Prostate gland (tissue), 2 donors: ENCODE measurements at places on chromosomes 7 and 10.

DNA sequence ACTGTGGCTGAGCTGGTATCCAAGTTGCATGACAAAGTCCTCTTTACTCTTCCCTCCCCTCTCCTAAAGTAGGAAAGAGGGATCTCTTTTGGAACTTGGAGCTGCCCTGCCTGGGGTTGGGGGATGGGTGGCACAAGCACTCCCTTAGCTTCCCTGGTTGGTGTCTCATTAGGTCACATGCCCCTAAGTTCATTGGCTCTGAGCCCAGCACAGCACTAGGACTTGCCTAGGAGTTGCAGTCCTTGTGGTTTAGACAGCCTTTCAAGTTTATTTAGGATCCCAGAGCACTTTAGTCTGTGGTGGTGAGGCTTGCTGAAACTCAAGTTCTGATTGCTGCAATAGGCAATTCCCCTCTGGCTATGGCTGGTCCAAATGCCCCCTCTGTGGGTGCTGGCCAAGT is 281.4 kb downstream of the NXPH1 start:
- DNase-seq: no peak

- DNase-seq: no peak
These were observed 101.9 kb upstream of the ARHGAP21 start for GRCh38 chr10:24825551-24825950.

- no peak for DNase-seq
These were observed 39.6 kb downstream of the SVIL start for GRCh38 chr10:29595146-29595545.

DNA sequence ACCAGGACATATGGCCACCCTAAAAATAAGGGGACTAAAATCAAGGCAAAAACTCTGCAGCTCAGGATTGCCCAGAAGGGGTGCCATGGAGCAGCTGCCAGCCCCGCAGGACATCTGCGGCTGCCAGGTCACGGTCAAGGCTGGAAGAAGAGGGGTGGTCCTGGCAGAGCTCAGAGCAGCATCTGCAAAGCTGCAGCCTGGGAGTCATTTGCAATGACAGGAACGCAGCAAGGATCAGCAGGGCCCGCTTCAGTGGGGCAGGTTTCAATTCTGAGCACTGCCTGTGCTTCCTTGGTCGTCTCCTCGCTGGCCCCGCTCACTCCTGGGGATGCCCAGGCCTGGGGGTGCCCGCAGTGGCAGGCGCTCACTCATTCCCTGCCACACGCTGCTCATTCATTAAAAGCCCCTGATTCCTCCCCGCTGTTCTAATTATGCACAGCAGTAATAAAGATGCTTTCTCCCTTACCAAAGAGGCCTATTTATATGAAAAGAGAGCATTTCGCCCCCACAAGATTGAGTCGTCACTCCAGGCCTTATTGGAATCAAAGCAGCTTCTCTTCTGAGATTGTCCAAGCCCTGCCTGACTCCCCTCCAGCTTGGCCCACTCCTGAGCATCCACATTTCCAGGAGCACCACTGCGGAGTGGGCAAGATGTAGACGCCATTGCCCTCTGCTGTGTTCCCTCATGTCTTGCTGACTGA is 4.6 kb downstream of the HSPA12A start:
- DNase-seq: no peak

DNA sequence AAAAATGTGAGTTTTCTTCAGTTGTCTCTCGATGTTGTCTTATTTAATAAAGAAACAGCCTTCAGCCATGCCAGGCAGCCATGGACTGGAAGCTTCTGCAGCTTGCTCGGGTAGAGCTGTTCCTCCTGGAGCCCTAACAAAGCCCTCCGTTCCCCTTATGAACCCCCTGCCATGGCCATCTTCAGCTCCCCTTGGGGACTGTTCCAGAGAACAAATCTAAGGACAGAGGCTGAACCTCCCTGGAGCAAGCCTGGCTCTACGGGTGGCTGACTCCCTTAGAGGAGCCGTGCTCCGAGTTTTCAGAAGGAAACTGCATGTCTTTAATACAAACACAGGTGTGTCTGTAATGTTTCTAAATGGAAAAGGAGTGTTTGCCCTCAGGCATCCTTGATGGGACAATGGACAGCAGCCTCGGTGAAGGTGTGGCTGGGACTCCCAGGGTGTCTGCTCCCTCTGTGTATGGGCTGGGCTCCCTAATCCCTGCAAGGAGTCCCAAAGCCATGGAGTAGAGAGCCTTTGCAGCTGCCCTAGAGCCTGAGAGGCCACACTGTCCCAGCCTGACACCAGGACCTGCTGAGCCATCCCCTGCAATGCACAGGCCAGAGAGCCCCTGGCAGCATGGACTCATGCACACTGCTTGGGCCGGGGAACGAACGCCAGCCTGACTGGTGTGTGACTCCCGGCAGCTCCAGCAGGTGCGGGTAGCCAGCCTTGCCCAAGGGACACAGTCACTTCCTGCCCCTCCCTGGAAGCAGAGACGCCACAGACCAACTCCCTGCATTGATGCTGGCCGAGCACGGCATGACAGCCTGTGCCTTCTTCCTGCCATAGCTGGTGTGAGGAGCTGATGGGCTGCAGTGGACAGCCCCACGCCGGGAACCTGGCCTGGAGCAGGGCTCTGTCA is 381.8 kb downstream of the TCERG1L start:
- no peak for DNase-seq

- no peak for DNase-seq
These were observed 227.4 kb downstream of the CELF2 start for GRCh38 chr10:11245095-11245479.

DNA sequence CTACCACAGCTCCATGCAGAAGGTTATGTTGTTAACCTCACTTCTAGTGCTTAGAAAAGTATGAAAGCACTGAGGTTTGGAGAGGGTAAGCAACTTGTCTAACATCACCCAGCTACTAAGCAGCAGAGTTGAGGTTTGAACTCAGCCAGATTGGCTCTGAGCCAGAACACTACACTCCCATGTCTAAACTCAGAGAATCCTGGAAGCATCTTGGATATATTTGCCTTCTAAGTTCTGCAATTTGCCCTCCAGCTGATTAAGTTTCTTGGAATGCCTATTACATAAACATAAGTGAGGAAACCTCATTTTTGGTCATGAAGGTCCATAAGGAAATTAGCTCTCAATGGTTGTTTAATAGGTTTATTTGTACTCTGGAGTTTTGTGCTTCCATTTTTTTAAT is 78.1 kb upstream of the PHYHIPL start:
- no peak for DNase-seq

DNA sequence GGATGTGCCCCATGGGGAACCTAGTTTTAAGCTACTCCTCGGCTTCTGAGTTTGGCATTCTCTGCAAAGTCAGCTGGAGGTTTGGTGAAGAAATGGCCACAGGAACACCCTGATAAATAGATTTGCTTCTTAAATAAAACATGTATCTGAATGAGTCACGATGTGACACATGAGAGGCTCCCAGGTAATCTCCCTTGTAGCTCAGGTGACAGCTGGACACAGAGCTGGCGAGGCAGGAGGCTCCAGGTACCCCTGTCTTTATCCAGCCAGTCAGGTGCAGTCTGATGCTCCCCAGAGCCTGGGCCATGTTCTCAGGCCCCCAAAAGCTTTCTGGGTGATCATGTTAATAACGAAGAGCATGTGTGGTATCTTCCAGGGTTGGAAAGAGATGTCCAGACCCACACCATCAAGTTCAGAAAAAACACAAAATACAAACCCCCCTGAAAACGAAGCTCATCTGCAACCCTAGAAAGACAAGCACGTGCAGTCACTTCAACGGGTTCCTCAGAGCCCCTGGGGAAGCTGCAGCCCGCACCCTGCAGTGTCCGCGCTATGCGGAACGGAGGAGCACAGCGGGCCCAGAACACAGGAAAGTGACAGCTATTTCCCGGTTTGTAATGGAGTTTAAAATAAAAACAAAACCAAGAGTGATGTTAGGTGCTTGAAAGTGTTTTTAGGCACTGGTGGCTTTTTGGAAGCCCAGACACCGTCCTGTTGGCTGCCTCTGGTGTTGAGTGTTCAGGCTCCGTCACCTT is 69.4 kb downstream of the ZRANB1 start:
- no peak for DNase-seq

DNA sequence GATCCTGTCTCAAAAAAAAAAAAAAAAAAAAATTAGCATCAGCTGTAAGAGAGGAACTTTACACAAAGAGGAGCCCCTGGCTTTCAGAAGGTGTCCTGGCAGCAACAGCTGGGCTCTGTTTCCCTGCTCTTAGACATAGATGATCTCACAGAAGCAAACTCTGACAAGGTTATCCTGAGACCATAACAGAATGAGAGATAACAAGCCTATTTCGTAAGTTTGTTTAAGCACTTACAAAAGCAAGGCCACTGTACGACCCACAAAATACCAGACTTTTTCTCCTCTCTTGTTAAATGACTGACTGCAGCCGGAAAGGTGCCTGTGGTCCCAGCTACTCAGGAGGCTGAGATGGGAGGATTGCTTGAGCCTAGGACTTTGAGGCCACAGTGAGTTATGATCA is 33.3 kb upstream of the OTUD1 start:
- no peak for DNase-seq

GRCh38 chr7:139635526-139636302 is 112.2 kb downstream of the CLEC2L start:
- no peak for DNase-seq

GRCh38 chr10:8055420-8056349 is 1.2 kb downstream of the GATA3 start:
- DNase-seq: no peak
